ENCODE measurements at places on chromosomes 6 and 20.

GRCh38 chr6:121158438-121158837 is 175.8 kb downstream of the TBC1D32 start:
- no peak for DNase-seq

- DNase-seq = no peak
These were observed 31.7 kb upstream of the OSTM1 start for GRCh38 chr6:108106261-108106660.

DNA sequence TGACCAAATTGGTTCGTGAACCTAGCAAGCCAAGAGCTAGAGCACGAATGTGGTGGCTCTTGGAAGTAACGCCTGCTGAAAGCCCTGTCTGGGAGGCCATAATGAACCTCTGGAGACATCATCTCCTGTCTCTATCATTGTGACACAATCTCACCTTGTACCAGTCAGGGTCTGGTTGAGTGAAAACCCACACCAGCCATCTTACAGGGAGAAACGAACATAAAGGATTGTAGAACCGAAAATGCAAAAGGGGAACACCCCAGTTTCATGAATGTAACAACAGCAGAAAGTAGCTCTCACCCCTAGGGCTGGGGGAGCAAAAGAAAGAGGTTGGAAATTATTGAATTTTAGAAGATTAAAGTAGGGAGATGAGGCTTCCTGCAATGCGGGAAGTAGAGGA is 50.9 kb upstream of the TAB2 start:
- no peak for DNase-seq

GRCh38 chr6:129183187-129183591 is 300.3 kb downstream of the LAMA2 start:
- no peak for DNase-seq

DNA sequence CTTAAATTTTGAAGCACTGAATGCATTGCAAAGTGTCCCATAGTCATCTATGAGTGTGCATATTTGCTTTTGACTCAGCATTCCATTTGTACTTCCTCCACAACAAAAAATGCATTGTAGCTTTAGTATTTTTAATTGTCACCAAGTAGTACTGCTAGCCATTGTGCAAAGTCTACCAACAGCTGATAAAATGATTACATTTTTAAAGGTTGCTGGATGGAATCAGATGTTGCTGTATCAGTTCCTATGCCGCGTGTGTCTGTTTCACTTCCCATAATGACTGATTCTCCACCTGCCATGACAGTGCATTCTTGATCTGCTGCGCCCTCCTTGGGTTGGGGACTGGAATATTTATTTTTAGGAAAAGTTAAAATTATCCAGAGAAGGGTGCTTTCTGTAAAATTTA is 41.2 kb downstream of the SLX4IP start:
- DNase-seq = no peak

DNA sequence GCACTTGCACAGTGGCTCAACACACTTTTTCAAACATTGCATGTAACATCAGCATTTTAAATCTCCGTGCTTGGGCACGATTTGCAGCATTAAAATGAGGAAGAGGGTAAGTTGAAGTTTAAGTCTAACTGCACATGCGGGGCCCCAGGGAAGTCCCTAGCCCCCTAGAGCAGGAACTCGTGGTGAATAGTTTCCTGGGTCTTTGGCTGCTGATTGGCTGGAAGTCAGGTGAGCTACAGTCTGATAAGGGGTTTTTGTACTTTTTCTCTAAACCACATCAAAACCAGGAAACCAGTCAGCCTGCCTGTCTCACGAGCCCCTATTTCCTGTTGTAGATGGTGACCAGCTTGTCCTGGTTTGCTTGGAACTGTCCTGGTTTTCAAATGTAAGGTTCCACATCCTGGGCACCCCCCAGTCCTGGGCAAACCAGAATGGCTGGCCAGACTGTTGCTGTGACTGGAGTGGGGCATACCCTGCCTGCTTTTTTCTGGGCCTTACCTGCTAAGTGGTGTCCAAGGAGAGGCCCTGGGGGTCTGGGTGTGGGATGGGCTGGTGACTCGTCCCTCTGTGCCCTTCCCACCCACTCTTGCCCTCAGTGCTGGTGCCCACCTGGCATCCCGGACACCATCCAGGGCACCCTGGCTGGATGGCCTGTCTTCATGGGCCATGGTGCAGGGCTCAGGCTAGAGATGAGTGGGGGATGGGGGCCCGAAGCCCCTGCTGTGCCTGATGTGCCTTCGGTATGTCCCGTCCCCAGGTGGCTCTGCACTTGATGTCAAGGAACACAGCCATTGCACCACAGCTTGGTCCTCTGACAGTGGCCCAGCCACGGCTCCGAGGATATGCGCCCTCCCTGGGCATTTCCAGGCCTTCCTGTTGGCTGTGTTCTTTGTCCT is 31.8 kb downstream of the SUN5 start:
- DNase-seq = no peak

DNA sequence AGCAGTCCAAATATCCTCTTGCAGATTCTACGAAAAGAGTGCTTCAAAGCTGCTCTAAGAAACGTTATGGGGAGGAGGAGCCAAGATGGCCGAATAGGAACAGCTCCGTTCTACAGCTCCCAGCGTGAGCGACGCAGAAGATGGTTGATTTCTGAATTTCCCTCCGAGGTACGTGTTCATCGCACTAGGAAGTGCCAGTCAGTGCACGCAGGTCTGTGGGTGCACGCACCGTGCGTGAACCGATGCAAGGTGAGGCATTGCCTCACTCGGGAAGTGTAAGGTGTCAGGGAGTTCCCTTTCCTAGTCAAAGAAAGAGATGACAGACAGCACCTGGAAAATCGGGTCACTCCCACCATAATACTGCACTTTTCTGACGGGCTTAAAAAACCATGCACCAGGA is 272.1 kb upstream of the DEFB115 start:
- DNase-seq = no peak

Data from thoracic aorta (tissue), 2 donors.